ENCODE measurements at places on chromosomes 2 and 18.

DNA sequence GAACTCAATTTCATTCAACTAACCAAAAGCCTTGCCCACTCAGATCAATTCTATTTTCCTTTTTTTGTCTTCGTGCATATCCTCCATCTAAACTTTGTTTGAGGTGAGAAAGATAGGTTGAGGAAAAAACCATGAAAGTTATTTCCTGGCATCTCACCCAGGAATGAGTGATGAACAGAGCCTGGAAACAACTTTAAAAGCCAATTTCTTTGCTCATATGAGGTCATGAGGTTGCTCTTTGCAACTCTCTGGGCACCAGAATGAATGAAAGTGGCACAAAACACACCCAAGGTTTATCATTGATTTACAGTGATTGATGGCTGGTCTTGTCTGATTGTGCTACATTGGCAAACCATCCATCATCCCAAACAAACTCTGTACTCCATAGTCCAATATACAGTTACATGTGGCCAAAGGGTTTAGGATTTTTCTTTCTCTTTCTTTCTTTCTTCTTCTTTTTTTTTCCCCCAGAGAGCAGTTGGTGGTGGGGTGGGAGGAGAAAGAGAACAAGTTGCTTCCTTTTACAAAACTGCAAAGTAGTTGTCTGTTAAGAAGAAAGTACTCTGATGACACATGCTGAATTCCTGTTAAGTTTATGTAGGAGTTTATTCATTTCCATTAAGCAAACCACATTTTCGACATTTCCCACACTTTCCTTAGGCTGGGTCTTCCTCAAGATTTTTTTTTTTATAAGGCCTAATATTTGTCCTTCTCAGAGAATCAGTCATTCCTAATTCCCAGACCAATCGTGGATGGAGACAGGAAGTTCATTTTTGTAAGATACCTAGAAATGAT, 575.9 kb upstream of the ZEB2 start:
- no peak for DNase-seq

DNA sequence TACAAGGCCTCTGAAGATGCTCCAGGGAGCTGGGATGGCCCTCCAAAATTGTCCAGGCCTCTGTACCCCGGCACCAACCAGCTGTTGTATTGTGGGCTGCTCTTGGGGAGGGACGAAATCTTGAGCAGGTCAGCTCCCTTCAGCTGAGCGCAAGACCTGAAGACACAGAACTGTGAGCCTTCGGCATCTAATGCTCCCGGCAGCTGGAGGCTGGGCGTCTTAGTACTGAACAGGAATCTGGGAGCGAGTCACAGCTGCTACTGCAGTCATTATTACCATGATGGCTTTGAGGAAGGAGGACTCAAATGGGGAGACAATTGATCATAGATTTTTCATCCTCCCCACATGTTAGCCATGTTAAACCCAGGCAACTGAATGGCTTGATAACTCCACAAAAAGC, 83.0 kb upstream of the LTBP1 start:
- no peak for DNase-seq

- DNase-seq: no peak
These were observed 57.7 kb downstream of the CCDC93 start for GRCh38 chr2:117956036-117956796.

DNA sequence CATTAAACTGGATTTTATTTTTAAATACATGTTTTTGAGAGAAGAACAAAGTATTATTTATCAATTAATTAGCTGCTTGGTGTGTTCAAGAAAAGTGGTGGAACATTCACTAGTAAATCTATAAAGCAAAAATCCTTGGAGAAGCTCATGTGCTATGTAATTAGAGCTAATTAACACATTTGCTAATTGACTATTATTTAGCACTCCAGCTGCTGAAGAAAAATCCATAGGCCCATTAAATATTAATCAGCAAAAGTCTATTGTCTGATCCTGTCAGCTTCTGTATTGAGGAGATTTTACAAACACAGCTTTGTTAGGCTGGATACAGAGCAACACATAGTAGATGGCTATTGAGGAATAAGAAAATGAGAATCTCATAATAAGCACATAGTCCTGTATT, 336.1 kb downstream of the RBM43 start:
- DNase-seq: no peak
